ENCODE measurements at places on chromosomes 2 and 18. TPM values are rescaled to one million over a fixed set of nuclear protein-coding genes. Genes with fewer than 3 reads are reported as not detected.

RPL31 gene
- total RNA-seq: 1,065 TPM

GRCh38 chr2:197498235-197498936 is 1.3 kb downstream of the HSPD1 start:
- no peak for DNase-seq

- no peak for DNase-seq
Measured at GRCh38 chr2:233650981-233651380, 14.7 kb downstream of the UGT1A10 start.

DNA sequence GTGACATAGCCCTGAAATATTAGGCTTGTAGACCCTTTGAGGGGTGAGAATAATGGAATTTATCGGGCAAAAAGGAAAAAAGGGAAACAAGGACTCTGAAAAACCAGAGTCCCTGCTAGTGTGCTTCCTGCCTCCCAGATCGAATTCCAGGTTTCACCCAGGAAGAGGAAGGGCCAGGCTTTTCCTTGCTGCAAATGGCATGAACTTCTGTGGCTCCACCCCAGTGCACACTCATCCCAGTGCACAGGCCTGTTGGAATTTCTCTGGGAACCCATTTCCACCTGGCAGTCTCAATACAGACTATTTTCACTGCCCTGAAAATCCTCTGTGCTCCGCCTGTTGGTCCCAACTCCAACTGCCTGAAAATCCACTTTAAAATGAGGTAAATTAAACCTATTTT is 29.9 kb downstream of the C18orf54 start:
- DNase-seq: no peak

All from lower lobe of right lung (tissue), 2 donors.